ENCODE measurements at places on chromosomes 1 and 21.

DNA sequence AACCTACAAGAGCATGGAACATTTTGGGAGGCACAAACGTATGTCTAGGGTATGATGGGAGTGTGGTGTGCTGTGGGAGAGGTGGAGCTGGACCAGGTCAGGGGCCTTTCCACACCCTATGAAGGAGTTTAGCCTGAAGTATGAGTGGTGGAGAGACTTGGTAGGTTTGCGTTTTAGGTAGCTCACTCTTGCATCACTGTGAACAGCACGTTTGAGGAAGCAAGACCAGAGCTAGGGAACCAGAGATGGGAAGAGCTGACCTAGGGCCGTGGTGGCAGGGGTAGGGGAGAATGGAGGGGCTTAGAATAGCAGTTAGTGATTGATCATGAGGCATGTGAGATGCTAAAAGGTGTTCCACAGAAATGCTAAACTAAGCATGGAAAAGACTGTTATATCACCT lies 25.1 kb upstream of the ZFP69B start:
- no peak for DNase-seq

DNA sequence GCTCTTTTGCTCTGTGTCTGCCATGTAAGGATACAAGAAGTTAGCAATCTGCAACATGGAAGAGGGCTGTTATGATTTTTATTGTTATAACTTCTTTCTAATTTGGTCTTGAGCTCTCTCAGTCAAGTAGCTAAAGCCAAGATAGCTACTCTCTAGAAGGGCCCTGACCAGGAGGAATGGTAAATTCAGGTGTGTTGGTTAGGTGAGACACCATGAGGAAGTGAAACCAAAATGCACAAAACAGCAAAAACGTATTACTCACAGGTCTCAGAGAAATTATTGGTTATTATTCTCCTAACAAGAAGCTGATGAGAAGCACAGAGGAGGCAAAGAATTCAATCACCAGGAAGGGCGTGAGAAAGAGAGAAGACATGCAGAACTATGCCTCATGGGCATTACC lies 51.8 kb upstream of the INSL5 start:
- no peak for DNase-seq

DNA sequence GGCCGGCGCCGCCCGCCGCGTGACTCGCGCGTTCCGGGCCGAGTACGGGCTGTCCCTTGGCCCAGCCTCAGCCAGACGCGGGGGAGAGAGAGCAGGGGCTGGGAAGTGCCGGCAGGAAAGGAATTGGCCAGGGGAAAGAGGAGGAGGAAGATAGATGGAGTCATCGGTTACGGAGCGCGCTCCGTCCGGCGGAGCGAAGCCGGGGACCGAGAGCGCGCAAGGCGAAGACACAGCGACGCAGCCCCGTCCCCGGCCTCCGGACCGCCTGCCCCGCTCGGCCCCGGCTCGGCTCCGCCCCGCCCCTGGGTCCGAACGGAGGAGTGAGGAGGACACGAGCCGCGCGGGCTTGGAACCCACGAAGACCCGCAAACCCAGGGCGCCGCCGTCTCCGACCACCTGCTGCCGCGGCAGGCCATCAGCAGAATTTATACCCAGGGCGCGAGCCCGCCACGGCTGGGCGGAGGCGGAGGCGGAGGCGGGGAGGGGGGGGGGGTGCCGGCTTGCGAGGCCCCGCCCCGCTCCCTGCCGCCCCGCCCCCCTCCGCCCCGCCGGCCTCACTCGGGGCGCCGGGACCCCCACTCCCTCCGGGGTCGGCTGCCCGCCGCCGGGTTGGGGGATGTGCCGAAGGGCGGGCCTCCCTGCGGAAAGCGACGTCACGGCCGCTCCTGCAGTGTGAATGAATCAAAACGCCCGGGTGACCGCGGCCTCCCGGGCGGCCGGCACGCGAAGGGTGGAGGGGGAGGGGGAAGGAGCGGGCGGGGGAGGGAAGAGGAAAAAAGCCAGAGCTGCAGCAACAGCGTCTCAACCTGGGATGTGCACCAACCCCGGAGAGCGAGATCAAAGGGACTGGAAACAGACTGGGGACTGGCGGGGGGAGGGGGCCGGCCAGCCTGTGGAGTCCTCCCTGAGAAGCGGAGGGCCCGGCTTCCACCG lies at the start of gene LHX4:
LHX4 (plus strand) TSS at position 782 of the 933 bp plus-strand sequence. CDS start 266 bp downstream, outside the sequence.
- no peak for DNase-seq

DNA sequence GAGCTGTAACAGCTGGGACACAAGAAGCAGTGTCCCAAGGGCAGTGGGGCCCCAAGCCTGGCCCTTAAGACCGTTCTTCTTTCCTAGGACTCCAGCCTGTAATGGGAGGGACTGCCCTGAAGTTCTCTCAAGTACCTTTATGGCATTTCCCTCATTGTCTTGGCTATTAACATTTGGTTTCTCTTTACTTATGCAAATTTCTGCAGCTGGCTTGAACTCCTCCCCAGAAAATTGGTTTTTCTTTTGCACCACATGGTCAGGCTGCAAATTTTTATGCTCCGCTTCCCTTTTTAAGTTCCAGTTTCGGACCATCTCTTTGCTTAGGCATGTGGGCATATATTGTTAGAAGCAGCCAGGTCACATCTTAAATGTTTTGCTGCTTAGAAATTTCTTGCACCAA lies 3.1 kb upstream of the MROH9 start:
- DNase-seq: no peak

DNA sequence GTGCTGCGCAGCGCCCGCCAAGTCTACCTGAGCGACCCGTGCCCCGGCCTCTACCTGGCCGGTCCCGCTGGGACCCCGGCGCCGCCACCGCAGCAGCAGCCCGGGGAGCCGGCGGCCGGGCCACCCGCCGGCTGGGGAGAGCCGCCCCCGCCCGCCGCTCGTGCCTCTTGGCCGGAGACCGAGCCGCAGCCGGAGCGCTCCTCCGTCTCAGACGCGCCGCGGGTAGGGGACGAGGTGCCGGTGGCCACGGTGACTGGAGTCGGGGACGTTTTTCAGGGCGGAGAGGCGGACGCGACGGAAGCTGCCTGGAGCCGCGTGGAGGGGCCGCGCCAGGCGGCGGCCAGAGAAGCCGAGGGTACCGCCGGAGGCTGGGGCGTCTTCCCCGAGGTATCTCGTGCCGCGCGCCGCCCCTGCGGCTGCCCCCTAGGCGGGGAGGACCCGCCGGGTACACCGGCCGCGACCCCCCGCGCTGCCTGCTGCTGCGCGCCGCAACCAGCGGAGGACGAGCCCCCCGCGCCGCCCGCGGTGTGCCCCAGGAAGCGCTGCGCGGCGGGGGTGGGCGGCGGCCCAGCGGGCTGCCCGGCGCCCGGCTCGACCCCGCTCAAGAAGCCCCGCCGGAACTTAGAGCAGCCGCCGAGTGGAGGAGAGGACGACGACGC lies 646 bp downstream of the IER5 start:
- DNase-seq: no peak

DNA sequence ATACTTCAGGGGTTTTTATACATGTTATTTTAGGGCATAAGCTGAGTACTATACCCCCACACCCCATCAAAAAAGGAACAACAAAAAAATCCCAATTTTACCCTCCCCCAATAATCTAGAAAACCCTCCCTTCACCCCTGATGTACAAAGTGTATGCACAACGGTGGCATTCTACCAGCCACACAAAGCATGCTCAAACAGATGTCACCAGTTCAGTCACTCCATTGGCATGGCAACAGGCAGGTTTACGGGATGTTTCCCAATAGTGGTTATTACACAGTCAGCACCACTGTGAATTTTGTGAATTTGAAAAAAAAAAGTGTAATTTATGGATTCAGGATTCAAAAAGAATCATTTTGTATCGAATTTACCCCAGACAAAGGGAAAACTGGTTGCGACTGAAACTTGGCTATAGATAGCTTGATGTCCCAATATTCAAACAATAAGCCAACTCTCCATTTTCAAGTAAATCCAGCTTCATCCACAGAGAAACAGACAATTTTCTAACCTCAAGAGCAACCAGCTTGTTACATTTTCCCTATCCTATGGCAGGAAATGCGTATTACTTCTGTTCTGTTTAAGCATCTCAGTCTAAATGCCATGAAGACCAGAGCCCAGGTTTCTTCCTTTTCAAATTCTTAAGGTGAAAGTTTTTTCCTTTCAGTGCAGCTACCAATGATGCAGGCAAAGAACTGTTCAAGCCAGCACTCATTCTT lies 34.0 kb upstream of the SLC45A3 start:
- no peak for DNase-seq

DNA sequence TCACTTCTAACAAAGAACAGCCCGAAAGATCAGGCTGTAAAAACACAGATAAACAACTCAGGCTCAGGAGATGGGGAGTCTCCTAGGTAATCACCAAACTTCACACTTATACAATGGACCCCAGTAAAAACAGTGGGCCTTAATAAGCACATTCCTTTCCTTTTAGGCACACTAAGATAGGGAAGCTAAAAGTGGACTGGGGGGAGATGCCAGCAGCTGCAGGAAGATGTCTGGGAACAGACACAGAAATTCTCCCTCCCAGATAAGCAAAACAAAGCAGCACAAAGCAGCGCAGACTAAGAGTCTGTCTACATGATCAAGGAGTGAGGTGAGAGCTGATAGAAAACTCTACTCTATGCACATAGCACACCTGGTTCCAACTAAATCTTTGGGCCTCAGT lies 29.0 kb upstream of the CTBS start:
- no peak for DNase-seq

DNA sequence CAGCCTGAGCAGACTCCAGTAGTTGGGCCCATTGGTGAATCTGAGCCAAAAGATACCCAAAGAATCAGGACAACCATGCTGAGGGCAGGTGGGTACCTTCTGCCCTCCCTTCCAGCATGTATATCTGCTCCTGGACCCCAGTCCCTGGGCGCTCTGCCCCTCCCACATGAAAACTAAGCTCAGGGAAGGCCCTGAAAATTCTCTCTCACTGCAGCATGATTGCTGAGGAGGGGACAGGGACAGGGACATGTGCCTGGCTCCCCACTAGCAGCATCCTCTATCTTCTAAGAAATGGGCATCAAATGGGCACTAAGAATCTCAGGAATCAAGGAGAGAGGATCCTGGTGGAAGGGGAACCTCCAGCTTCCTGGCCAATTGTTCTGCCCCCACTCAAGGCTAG lies 446.0 kb downstream of the MATN1 start:
- DNase-seq: no peak

DNA sequence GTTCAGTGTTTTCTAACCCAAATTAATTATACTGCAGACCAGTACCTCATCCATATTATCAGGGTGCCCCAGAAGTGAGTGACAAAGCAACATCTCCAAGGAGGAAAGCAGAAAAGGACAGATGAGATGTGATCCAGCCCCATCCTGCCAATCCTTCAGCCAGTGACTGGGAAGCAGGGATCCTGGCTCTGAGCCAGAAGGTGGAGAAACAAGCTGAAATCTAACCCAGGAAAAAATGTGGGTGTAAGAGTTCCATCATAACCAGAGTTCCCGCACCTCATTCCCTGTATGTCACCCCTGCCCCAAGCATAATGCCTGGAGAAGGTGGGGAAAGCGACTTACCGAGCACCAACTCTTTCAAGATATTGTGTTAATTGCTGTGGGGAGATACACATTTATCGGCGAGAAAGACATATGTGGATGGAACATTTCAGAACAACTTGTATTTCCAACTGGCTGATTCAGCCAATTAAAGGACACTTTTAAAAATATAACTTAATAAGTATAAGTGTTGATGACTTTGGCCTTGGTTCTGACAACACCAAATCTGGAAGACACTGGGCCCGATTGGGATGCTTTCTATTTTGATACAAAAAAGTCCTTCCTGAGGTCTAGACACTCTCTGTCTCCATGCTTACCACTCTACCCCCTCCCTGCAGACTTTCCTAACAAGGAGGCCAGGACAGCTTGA lies 14.9 kb downstream of the PLEKHA6 start:
- DNase-seq: no peak

GRCh38 chr1:62364721-62365120 lies 45.5 kb upstream of the KANK4 start:
- DNase-seq: no peak

DNA sequence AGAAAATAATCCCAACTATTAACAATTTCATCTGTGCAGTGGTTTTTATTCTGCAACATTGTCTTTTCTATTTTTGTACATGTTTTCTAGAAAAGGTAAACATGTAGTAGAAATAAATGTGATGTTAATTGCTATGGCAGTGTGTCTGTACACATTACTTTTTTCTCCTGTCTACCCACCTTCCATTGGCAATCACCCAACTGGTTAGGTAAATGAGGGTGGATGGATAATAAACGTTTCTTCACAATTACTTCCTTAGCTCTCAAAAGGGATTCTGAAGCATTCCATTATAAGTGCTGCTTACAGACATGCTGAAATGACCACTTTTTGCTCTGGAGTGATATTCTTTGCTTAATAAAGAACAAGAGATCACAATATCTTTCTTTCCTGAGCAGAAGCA lies 61.4 kb downstream of the MAGI3 start:
- DNase-seq: no peak

- no peak for DNase-seq
These were observed 815 bp downstream of the STYXL2 start for GRCh38 chr1:167094690-167095089.

DNA sequence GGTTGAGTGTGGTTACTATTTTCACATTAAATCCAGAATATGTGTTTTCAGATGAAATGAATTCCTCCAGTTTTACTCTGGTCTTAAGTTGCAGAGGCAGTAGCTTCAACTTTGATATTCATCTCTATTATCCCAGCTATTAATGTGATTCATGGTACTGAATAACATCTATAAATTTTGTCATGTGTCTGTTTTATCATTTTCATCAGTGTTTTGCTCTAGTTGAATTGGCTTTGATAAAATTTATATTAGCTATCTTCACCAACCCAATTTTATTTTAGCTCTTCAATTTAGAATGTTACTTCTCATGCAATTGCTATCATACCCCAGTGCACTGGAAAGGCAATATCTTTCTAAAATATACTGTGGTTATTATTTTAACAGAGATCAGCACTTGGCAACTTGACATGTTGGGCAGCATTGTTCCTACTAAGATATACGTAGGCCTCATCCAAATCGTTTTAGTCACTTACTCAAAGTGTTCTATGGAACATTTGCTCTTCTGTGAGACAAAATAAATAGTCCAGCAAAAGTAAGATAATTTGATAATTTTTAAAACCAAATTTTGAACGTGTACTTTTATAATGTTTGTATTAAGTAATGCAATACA lies 184.3 kb downstream of the NCAM2 start:
- DNase-seq: no peak
